ENCODE measurements at places on chromosomes 6 and 20.

DNA sequence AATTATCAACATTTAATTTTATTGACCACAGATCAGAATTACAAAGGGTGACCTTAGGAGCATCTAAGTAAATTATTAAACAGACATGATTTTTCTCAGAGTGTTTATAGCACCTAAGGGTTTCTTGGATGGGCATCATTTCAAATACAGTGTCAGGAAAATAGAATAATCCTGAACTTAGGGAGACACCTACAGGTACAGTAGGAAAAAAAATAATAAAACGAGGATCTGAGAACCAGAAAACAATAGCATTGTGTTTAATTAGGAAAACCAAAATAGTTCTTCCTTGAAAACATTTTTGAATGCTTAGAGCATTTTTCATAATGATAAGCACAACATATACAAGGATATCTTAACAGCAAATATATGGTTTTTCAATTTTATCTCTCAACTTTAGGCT lies 39.2 kb downstream of the MMUT start:
- no peak for DNase-seq

DNA sequence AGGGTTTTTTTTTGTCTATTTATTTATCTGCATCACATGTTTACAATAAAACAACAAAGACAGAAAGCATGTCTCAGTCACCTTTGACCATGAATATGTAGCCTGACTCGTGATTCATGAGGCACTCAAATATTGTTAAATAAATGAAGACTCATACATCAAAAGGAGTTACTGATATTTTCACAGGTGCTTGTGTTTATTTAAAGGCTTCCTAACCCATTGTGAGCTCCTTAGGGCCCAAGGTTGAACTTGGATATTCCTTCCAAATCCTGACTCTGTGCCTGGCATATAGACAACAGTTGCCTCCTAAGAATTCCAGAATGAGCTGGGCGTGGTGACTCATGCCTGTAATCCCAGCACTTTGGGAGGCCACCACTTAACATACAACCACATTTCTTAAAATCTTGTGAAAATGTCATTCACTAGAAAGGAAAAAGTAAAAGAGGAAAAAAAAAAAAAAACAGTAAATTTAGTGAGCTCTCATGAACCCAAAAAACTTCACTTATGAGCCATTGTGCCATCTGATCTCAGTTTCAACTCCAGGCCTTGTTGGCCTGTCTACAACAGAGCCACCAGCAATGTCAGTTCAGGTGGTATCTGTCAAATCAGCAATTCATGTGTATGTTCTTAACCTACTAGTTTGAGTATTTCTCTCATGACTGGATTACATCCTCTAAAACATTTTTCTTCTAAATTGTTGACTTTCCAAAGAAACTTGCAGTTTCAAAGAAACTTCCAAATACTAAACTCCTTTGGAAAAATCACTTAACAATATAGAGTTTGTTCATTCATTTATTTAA lies 162.7 kb upstream of the MARCKS start:
- no peak for DNase-seq

- DNase-seq, result no peak
Observed at GRCh38 chr20:4052139-4052480, 36.8 kb upstream of the RNF24 start.

- no peak for DNase-seq
Observed at GRCh38 chr6:72287801-72288200, 334.1 kb upstream of the KCNQ5 start.

DNA sequence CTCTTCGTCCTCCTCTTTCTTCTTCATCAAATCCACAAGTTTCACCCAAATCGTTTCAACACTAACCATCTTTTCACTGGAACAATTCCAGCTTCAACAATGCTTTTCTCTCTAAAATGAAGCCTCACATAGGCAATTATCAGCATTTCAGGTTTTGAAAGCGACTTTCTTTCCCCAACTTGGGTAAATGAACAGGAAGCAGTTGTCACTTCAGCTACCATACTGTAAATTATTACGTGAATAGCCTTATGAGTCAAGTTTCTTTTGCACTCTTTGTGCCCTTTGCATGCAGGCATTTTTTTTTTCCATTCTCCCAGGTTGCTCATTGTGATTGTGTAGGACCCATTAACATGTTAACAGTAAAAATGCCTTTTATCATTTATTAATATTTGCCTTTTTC lies 121.7 kb upstream of the BTBD3 start:
- no peak for DNase-seq

GRCh38 chr6:54618572-54618971 lies 228.0 kb upstream of the FAM83B start:
- DNase-seq, result no peak

DNA sequence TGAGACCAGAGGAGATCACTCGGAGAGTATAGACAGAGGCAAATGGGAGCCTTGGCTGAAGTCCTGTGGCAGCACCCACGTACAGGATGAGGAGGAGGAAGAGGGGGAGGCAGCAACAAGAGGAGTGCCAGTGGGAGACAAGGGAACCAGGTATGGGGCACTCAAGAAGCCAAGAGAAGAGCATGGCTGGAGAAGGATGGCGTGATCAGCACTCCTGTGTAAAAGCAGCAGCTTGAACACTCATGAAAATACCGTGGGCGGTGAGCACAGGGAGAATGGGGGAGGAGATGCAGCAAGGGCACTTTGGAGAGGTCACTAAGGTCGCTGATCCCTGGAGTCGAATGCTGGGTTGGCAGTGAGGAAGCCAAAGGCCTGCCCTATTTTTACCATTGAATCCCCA lies 51.2 kb upstream of the PRND start:
- no peak for DNase-seq
